ENCODE measurements at places on chromosomes 11 and 22.

GRCh38 chr22:50600967-50601668 lies 525 bp downstream of the MAPK8IP2 start:
- no peak for DNase-seq

- no peak for DNase-seq
Observed at GRCh38 chr11:6927030-6927617, 898 bp downstream of the ZNF215 start.

- DNase-seq = no peak
Observed at GRCh38 chr11:47980088-47980906, at the start of gene PTPRJ. TSS of gene PTPRJ (plus strand) at chr11:47980559. CDS start at chr11:47980913, 354 bp downstream.

DNA sequence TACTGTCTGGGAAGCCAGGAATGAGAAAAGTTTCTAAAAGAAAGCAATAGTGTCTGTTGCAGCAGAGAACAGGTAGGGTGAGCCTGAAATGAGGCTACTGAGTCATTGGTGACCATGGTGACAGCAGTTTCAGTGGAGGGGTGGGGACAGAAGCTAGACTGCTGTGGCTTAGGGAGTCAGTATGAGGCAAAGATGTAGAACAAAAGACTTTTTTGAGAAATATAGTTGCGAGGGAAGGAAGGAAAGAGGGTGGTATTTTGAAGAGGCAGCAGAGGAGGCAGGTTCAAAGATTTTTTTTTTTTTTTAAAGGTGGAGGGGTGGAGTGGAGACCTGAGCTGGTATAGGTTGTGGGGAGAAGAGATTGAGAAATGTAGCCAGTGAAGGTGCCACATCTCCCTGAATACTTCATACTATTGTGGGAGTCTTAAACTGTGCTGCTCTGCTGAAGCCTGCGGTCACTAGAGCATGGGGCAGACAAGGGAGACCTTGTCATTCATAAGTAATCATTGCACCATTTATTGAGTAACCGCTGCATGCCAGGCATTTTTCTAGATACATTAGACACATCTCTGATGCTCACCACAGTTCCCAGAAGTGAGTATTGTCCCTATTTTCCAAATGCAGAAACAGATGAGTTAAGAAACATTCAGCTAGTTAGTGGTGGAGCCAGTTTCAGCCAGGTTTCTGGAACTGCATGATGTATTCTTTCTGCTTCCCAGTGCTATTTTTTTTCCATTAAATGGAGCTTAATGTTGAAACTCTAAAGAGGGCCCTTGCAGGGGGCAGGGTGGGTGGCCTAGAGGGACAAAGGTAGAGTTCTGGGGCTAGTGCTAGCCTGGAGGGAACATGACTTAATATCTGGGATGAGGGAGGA lies 49.9 kb downstream of the STIM1 start:
- DNase-seq = no peak
